Immature natural killer cell (primary cell): ENCODE measurements at places on chromosomes 7 and 10. TPM values are rescaled to one million over a fixed set of nuclear protein-coding genes. Genes with fewer than 3 reads are reported as not detected.

Gene CPA1
- not detected for polyA plus RNA-seq

Gene NXPH1
- not detected for polyA plus RNA-seq

Gene HMX3
- not detected for polyA plus RNA-seq

DNA sequence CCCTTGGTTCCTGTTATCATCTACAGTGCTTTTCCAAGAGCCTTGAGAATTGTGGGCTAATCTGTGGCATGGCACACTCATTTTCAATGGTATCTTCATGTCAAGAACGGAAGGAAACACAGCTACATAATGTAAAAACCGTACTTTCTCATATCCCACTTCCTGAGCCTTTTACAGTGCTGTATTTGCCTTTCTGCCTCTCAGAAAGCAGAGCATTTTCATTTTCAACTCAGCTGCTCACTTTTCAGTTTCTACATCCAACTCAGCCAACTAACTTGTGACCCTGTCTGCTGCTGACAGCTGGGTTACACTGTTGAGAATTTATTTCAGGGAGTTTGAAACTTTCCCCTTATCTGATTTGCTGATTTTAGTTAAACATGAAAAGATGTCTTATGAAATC, 875.8 kb upstream of the KCND2 start:
- DNase-seq, result no peak

DNA sequence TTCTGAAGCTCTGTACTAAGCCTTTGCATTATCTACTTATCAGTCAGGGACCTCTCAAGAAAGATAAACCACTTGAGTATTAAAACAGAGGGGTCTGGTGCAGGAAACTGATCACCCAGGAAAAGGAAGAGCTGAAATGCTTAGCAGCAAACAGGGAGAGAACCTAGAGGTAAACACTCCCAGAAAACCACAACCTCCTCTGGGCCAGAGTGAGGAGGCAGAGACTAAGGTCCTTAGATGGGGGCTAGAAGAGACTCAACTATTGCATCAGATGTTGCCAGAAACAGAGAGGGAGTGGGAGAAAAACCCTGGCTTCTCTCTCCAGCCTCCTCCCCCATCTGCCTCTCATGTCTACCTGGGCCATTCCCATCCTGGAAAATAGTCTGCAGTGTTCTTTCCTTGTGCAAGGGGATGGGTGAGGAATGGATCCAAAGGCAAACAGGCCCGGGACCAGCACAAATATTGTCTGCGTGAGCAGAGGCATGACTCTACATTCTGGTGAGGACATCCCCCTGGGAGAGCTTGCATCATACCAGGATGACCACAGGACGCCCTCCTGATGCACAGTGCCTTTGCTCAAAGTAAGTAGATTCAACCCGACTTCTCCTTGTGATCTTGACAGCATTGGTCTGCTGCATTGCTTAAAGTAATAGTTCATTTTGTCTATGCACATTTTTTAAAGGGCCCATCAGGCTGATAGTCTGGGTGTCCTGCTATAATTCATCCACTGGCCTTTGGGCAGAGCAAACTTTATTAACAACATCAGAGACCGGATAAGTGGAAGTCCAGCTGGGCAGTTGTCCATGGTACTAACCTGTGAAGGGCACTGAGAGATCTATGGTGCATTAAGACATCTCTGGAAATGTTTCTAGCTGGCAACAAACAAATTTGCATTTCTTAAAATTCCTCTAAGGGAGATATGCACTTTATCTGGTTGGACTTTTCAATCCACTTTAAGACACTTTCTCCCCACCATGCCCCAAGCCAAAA, 22.4 kb upstream of the ODAD2 start:
- no peak for DNase-seq

- no peak for DNase-seq
Measured at GRCh38 chr10:63825111-63825510, 303.9 kb downstream of the REEP3 start.

GRCh38 chr7:26398427-26398755, 106.7 kb downstream of the SNX10 start:
- no peak for DNase-seq

DNA sequence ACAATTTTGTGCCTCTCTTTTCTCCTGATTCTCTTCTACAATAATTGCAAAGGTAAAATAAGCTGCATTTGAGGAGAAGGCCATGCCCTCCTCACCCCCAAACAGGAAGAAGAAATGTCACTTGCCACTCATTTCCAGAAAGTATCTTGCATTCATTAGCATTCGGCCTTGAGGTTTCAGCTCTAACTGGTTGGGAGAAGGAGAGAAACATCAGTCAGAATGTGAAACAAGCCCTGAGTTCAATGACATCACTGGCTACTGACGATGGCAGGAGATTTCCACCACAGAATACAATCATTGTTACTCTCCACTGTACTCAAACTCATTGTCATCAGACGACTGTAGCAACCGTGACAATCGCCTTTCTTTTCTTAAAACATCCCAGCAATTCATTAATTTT, 72.8 kb downstream of the PRKCQ start:
- DNase-seq, result no peak

- DNase-seq, result no peak
Measured at GRCh38 chr7:155585951-155586350, 39.6 kb upstream of the CNPY1 start.
